Esophagus mucosa (tissue), 1 donor: ENCODE measurements at places on chromosomes 1 and 21.

- ATAC-seq = no peak
These were observed 11.4 kb downstream of the SAMD11 start for GRCh38 chr1:934991-935750.

DNA sequence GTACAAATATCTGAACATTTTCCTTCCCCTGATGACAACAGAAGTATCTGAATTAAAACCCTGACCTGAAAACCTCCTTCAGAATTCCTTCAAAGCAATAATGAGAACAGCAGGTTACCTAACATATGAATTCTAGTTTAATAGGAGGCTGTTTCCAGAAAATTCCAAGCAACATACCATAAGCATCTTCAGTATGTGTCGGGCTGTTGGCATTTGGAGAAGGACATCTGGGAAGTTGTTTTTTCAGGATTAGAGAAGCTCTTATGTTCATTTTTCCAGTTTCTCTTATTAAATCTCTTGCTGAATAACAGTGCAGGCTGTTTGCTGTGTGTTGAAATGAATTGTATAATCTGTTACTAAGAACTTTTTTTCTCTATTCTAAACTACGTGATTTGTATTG, 101.5 kb downstream of the PLA2G4A start:
- no peak for ATAC-seq

DNA sequence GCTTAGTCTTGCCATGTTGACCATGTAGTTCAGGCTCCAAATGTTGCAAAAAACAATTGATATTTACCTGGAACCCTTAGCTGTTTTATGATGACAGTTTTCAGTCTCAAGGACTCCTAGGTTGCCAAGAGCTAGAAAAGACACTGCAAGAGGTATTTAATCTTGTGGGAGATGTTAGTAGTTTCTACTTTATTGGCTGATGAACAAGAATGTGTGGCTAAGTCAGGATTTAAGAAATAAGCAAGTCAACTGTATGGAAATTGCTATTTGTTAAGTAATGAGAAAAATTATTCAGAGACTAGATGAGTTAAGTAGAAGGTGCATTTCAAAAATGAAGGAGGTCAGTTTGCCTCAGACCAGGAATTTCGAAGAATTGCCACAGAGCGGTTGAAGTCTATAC, 639.7 kb upstream of the USP24 start:
- ATAC-seq = no peak

DNA sequence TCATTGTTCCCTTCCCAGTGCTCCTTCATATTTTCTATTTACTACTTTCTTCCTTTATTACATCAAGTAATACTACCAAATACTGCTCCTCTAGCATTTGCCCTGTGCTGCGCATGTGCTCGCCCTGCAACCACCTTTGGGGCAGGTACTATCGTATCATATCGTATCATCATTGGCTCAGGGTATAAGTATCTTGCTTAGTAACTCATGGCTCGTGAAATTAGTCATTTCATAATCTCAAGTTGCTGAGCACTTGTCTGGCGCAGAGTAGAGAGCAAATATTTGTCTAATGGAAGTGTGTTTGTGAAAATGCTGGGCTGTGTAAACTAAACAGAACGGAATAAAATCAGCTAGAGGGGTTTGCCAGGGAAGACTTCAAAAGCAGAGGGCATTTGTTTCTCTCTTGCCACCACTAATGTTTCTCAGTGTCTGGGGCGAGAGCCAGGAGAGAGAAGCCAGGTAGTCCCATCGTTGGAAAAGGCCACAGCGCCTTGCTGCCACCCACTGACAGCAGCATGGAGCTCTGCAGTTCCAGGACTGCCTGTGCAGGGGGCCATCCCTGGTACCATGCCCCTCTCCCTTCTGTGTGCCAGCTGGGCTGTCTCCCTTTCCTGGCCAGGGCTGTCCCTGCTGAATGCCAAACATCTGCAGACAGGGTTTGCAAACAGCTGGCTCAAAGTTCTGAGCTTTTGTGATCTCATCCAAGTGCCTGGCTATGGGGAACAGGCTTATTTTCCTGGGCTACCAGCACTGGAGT, 20.0 kb upstream of the CPT2 start:
- no peak for ATAC-seq

GRCh38 chr1:111870181-111870580, 114.5 kb downstream of the DDX20 start:
- ATAC-seq = no peak

DNA sequence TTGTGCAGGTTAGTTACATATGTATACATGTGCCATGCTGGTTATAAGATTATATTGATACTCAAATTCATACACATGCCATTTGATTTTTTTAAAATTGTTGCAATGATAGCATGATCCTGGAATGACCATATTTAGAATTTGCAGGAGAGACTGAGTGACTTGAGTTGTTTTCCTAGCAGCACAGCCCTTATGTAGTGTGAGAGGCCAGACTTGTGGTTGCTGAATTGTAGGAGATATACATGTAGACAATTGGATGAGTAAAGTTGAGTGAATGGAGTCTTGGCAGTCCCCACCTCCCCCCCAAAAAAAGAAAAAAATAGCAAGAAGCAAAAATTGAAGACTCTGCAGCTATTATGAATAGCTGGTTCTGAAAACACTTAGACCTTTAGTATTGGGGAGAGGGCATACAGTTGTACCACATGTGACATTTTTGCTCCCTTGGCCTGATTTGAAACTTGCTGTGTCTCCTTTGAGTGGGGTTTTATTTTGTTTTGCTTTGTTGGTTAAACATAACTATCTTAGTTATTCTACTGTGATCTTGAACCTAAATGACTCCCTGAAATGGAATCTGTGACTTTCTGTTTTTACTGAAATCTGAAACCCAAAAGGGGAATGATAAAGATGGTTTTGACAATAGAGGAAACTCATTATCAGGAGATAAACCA, 280.3 kb downstream of the HMCN1 start:
- no peak for ATAC-seq

- ATAC-seq = no peak
These were observed 417.2 kb upstream of the KAZN start for GRCh38 chr1:14181191-14181795.

- no peak for ATAC-seq
These were observed 17.6 kb downstream of the OPTC start for GRCh38 chr1:203511513-203511912.

DNA sequence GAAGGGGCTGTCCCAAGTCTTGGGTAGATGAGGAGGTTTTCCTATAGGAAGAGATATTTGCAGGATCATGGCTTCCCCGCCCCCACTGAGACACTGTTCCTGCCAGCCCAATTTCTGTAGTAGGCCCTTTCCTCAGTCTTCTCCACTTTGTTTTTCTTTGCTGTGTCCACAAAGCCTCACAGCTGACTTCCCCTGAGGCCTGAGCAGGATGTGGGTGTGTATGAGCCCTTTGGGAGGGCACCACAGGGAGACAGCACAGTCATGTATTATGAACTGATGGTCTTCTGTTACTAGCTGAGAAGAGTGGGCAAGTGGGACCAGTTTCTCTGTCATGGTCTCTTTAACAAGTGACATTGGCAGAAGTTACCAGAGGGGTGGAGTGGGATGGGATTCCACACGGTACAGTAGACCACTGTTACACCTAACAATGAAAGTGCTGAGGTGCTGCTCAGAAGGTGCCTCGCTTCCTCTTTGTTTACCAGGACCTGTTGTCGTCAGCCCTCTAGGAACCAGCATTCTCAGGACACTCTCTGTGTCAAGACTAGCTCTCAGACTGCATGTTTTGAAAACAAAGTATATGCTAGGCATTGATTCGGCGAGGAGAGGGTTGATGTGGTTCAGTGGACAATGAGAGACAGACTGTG, 253.8 kb upstream of the HOOK1 start:
- peak; percentile 32 for ATAC-seq

- ATAC-seq = no peak
These were observed 205.9 kb downstream of the DSCAM start for GRCh38 chr21:40641042-40641441.

DNA sequence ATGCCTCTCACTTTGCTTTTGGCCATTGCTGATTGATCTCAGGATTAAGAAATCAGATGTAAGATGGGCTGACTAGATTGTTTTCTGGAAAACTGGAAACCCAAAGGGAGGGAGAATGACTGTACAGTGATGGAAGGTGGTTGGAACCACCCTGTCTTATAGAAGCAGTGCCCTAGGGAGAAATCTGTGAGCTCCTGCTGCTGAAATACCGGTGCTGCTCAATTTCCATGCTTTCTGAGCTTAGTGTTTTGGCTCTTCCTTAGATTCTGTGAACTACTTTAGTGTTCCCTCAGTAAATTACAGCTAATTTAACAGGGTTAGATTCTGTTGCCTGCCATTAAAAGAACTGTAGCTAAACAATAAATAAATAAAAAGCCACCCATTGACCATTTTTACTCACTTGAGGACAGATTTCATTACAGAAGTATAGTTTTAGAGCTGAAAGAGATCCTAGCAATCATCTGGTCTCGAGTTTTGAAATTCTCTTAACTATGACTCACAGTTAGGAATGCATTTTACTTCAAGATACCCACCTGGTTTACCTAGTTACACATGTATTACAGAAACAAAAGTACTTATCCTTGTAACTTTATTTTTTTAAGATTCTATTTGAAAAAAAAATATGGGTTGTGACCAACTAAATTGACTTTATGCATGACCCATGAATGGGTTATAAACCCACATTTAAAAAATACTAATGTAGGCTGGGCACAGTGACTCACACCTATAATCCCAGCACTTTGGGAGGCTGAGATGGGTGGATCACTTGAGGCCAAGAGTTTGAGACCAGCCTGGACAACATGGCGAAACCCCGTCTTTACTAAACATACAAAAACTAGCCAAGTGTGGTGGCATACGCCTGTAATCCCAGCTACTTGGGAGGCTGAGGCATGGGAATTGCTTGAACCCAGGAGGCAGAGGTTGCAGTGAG, 33.2 kb downstream of the CAMSAP2 start:
- ATAC-seq = peak; percentile 51

DNA sequence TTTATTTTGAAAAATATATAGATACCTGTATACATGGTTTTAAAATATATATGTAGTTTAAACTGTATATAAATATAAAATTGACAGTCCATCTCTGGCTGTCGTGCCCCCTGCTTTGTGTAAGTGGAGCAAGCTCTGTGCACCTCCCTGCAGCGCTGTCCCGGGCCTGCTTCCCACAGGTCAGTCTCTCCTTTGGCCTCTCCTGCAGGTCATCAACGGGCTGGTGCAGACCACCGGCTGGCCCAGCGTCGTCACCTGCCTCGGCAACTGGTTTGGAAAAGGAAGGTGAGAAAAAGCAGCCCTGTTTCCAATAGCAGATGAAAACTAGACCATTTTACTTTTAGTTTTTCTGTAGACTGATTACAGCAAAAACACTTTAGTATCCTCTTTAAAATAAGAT, 28.5 kb downstream of the SLC37A1 start:
- no peak for ATAC-seq

GRCh38 chr1:175725684-175726083, 17.7 kb downstream of the TNR start:
- no peak for ATAC-seq

DNA sequence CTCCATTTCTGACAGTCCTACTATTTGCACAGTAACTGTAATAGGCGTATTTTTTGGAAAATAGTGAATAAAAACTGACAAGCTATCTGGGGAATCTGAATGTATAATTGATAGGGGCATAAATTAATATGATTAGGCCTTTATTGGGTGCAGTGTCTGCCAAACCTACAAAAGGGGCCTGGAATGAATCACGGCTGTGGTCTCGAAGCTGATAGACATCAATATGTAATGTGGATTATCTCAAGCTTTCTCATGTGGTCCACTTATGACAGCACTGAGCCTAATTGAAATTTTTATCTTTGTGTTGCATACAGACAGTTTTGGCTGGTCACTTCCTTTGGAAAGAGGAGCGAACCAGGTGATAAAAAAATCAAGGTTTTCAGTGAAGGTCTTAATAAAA, 450.4 kb downstream of the GPATCH2 start:
- no peak for ATAC-seq

DNA sequence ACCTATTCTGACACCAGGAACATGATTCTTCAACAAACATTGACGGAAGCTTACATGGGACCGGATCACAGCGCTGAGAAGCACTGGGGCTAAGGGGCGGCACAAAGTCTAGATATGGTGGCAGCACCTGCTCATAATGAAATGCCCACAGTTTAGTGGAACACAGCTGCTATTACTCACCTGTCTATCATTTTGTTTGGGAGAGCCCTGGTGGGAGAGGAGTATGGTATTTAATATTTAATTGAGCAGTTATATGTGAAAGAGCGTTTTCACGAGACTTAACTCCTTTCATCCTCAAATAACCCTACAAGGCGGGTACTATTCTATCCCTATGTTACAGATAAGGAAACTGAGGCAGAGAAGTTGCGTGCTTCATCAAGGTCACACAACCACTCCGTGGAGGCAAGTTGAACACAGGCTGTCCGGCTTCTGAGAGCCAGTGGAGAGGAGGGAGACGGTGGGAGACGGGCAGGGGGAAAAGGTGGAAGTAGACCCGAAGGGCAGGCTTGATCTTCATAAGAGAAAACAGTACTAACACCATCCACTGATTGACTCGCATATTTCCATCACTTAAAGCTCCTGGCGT, 790 bp upstream of the TSNAX start:
- ATAC-seq = peak; percentile 7

DNA sequence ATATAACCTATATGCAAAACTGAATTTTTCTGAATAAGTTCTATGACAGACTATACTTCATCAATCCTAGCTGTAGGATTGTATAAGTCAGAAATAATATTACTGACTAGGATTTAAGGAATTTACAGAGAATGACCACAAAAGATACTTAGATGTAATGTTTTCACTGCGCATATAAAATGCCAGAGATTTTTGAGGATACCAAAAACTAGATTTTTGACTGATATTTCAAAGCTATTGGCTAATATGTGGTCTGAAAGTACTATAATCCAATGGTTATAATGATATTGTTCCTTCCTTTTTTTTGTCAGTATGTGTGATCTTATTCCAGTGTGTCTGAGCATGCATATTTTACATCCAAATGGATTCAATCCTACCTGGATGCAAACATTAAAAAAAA, 17.0 kb upstream of the IFI44L start:
- no peak for ATAC-seq

- ATAC-seq = peak; percentile 48
These were observed 360.4 kb upstream of the LYPLAL1 start for GRCh38 chr1:218813237-218813636.
